ENCODE measurements at places on chromosomes 16 and 17.

GRCh38 chr17:74639704-74640151 is 16.2 kb upstream of the CD300E start:
- DNase-seq: peak; percentile 78

GRCh38 chr17:45628019-45628418 is 137.5 kb upstream of the PLEKHM1 start:
- no peak for DNase-seq

GRCh38 chr16:55842369-55843104 is 9.6 kb upstream of the CES1 start:
- DNase-seq: peak; percentile 66

- DNase-seq: no peak
These were observed 118.3 kb downstream of the RAB11FIP4 start for GRCh38 chr17:31509805-31510177.

- no peak for DNase-seq
These were observed 1017.1 kb upstream of the EEF2KMT start for GRCh38 chr16:6114691-6115090.

DNA sequence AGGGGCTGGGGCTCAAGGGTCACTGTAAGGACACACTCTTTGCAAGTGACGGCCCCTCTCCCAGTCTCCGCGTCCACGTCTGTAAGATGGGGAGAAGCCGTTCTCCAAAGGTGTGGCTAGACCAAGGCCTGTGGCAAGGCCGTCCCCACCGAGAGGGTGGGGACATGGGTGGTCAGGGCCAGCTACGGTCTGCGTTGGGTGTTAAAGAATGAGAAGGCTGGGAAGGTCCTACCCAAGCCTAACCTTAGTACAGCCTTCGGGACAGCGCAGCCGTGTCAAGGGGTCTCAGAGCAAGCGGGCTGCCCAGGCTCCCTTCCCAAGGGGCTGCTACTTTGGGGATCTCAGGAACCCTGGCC is 1.9 kb downstream of the C1QTNF8 start:
- DNase-seq: no peak

GRCh38 chr16:68786685-68787418 is 49.8 kb downstream of the CDH1 start:
- DNase-seq: no peak

- no peak for DNase-seq
These were observed 4.8 kb downstream of the IL4R start for GRCh38 chr16:27318392-27319256.

Data from RPMI8226 (cell line).